Keratinocyte (primary cell): ENCODE measurements at places on chromosomes 5 and 9. TPM values are rescaled to one million over a fixed set of nuclear protein-coding genes. Genes with fewer than 3 reads are reported as not detected.

DNA sequence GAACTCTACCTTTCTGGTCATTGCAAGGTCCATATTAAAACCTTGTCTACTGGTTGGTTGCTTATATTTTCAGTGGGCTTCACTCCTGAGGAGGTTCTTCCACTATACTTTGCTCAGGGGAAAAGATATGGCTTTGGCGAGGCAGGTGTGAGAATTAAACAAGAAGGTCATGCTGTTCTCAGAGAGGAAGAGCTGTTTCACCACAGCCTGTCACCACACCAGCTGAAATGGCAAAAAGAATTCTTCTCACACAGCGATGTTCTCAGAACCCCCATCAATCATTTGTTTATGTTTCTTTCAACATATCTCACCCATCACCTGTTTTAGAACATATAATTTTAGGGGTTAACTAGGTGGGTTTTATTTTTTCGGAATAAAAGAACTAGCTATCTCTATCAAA is 38.6 kb downstream of the CAPSL start:
- DNase-seq, result no peak

The CSNK1G3 gene
- polyA plus RNA-seq, result 18.3 to 34.0 TPM (median 22.2 TPM) in 3 replicates

- no peak for DNase-seq
These were observed 372.1 kb upstream of the RIOK2 start for GRCh38 chr5:97554977-97555643.

The CLIC3 gene
- 5.5 to 36.0 TPM (median 9.4 TPM) in 3 replicates for polyA plus RNA-seq

The GMCL2 gene
- not detected in 3 replicates for polyA plus RNA-seq

The SLC34A3 gene
- polyA plus RNA-seq, result 0.03 TPM in 1 of 3 replicates, not detected in the others

DNA sequence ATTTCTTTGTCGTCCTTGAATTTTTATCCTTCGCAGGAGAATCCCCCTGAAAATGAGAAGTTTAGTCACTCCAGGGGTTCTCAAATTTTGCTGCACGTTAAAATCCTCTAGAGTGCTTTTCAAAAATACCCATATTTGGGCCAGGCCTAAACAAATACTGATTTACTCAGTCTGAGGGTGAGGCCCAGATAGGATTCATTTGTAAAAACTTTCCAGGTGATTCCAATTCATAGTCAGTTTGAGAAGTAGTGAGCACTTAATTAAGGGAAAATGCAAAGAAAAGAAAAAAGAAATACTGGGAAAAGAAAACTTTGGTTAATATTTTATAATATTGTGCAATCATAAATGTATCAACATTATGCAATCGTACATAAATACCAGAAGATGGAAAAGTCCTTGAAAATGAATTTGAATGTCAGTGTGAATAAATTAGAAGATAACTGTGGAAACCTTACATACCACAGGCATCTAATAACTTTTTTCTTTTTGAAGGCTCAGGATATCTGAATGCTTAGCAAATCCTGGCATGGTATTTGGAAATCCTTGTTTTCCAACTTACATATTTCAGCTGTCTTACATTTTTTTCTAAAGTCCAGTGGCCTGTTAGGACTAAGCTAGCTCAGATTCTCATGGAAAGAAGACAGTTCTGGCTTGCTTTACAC is 116.5 kb upstream of the DAPK1 start:
- no peak for DNase-seq

DNA sequence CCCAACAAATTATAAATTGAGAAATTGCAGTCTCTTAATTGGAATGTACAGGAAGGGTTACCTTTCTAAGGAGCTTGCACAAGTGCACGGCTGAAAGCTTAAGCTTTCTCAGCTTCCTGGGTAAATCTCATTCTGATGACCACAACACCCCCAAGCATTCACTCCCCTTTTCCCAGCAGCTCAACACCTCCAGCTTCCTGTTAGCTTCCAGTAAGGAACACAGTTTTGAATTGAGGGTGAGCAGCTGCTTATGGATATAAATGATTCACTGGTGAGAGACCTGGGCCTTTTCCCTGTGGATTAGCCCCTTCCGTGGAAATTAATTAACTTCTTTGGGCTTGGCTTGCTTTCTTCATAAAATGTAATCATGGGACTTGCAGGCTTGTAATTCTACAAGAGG is 101.2 kb downstream of the SLC28A3 start:
- no peak for DNase-seq

GRCh38 chr9:121773286-121773953 is 122.0 kb downstream of the DAB2IP start:
- DNase-seq, result no peak

DNA sequence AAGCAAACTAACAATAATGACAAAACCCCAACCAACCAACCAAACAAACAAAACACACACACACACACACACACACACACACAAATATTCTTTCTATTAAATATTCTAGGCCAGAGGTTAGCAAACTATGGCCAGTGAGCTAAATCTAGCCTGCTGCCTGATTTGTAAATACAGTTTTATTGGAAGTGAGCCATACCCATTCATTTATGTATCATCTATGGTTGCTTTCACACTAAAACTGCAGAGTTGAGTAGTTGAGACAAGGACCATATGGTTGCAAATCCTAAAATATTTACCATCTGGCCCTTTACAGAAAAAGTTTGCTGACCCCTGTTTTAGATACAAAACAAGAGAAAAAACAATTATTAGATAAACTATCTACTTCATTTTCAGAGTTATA is 620.5 kb upstream of the SEMA6A start:
- DNase-seq, result no peak

The NUTM2G gene
- polyA plus RNA-seq, result not detected in 3 replicates

- DNase-seq, result no peak
These were observed 55.2 kb upstream of the DAPK1 start for GRCh38 chr9:87442451-87442850.

DNA sequence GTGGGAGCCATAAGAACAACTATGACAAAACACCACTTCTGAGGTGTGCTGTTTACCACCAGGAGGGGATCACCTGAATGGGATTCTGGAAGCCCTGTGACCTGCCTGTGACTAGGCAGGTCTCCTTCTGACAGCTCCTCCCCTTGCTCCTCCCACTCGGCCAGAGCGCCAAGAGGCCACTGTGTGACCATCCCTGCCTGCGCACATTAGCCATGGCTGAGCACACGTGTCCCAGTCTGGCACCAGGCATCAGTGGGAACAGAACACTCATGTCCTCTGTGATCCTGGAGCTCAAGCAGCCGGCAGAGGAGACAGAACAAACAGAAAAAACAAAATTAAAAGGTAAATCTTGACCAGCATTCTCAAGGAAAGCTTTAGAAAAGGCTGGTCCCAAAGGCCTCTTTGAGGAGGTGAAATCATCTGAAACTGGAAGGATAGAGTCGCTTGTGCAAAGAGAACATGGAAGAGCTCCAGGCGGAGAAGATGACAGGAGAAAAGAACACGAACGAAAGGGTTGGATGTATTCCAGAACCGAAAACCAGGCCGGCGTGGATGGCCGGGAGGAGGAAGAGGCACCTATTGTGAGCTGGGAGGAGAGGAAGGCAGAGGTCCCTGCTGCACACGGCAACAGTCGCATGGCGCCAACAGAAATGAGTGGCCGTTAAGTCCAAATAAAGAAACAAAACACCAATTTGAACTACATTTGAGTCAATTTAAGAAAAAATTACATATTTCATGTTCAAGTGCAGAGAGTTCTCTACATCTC is 5.1 kb downstream of the MED10 start:
- DNase-seq, result no peak
